ENCODE measurements at places on chromosomes 13 and 19. TPM values are rescaled to one million over a fixed set of nuclear protein-coding genes. Genes with fewer than 3 reads are reported as not detected.
A peak's percentile ranks its signal among the peaks of the same experiment; 100 is the strongest.

- no peak for DNase-seq
- no peak overlapping the region for H3K27ac ChIP-seq
- no peak overlapping the region for H3K4me3 ChIP-seq
- H3K27me3 ChIP-seq: no peaks in the 10 kb centered on the region
Measured at GRCh38 chr19:32201211-32201610, 144.2 kb upstream of the ZNF507 start.

GRCh38 chr13:33624740-33625139, 193.2 kb upstream of the RFC3 start:
- no peaks in the 10 kb centered on the region for H3K4me1 ChIP-seq
- no peak for DNase-seq
- no peaks in the 10 kb centered on the region for H3K27me3 ChIP-seq
- no peak overlapping the region for H3K27ac ChIP-seq
- no peaks in the 10 kb centered on the region for H3K36me3 ChIP-seq

DNA sequence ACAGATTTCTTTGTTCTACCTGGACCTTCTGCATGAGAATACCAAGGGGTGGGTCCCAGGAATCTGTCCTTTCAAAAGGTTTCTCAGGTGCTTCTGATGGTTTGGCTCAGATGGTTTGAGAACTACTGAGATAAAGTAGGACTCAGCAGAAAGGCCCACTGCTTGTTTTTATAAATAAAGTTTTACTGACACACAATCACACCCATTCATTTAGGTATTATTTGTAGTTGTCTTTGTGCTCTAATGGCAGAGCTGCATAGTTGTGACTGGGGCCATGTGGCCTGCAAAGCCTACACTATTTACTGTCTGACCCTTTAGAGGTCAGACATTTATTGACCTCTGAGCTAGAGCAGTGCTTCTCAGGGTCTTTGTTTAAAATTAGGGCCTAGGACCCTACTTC, 17.6 kb downstream of the EDDM13 start:
- no peaks in the 10 kb centered on the region for H3K4me1 ChIP-seq
- no peak for DNase-seq
- no peak overlapping the region for H3K4me3 ChIP-seq
- no peaks in the 10 kb centered on the region for H3K36me3 ChIP-seq
- H3K27ac ChIP-seq: no peak overlapping the region

Gene OR10H3
- total RNA-seq: not detected

GRCh38 chr13:89401264-89401675, 1730.1 kb downstream of the SLITRK5 start:
- H3K4me1 ChIP-seq: no peaks in the 10 kb centered on the region
- no peaks in the 10 kb centered on the region for H3K27me3 ChIP-seq
- H3K4me3 ChIP-seq: no peak overlapping the region
- no peak for DNase-seq
- H3K27ac ChIP-seq: no peak overlapping the region

GRCh38 chr19:49954933-49955332, 6.0 kb downstream of the SIGLEC11 start:
- H3K36me3 ChIP-seq: no peaks in the 10 kb centered on the region
- DNase-seq: no peak
- H3K27me3 ChIP-seq: no peaks in the 10 kb centered on the region
- H3K4me1 ChIP-seq: peaks cover 24% of the 10 kb centered on the region

DNA sequence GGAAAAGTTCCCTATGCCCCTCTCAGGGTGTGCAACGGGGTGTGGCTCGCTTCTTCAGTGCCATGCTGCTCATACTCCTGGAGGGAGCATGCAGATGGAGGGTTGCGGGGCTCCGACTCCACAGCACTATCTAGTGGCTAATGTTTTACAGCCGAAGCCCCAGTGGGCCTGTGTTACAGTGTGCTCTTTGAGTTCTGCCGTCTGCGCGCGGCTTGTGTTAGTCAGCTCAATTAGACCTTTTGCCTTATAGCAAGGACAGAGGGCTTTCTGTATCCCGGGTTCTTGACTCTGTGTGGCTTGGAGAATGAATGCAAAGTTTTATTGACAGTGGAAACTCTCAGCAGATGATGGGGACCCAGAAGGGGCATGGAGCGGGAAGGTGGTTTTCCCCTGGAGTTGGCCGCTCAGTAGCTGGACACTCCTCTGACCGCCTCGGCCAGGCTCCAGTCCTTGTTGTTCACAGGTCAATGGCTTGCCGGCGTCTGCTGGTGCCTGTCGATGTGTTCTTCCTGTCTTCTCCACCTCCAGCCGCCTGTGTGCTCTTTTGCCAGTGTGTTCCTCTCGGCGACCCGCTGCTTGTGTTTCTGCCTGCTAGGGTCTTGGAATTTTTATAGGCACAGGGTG, 383.4 kb downstream of the LMO7 start:
- H3K36me3 ChIP-seq: no peaks in the 10 kb centered on the region
- peaks cover 2% of the 10 kb centered on the region for H3K4me1 ChIP-seq
- DNase-seq: no peak
- no peak overlapping the region for H3K27ac ChIP-seq
- no peaks in the 10 kb centered on the region for H3K27me3 ChIP-seq
- H3K4me3 ChIP-seq: no peak overlapping the region

Gene IL11
- total RNA-seq: not detected

DNA sequence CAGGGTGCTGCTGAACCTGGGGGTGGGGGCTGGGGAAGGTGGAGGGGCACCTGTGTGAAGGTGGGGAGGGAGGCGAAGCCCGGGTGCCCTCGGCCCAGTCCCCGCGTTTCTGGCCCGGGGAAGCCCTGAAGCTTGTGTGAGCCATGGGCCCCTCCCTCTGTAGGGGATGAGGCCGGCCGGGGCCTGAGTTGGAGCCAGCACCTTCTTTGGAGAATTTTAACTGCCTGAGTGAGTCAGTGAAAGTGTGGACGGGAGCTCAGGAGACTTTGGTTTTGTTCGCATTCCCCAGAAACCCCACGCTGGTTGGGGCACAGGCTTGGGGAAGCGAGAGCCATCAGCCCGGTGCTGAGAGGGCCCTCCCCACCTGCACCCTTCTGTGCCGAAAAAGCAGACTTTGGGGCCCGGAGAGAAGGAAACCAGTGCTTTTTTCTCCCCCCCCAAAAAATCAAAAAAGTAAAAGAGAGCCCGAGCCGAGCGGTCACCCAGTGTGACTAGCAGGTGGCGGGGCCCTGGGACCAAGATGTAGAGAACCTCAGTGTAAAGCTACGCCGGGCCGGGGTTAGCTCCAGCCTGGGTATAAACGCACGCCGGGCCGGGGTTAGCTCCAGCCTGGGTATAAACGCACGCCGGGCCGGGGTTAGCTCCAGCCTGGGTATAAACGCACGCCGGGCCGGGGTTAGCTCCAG, 45.1 kb downstream of the TMEM255B start:
- H3K4me3 ChIP-seq: no peak overlapping the region
- no peaks in the 10 kb centered on the region for H3K27me3 ChIP-seq
- DNase-seq: no peak
- H3K36me3 ChIP-seq: no peaks in the 10 kb centered on the region
- no peak overlapping the region for H3K27ac ChIP-seq

Gene RFX2
- total RNA-seq: 107 TPM

Gene GAPDHS
- total RNA-seq: not detected

DNA sequence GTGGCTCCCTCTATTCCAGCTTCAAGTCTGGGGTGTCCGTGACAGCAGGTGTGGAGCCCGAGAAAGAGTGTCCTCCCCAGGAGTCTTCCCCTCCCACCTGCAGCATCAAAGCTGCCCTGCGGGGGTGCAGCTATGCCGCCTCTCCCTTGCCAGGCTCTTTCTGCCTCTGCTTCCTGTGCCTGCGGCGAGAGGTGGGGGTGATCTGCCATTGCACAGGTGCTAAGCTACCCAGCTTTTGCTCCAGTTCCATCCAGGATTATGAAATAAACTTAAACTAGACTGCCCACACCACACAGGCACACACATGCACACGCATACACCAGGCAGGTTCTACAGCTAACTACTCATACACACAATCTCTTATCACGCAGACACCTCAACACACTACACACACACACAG, 104.7 kb upstream of the CLDN10 start:
- H3K4me1 ChIP-seq: no peaks in the 10 kb centered on the region
- H3K4me3 ChIP-seq: no peak overlapping the region
- no peaks in the 10 kb centered on the region for H3K36me3 ChIP-seq
- DNase-seq: no peak
- no peak overlapping the region for H3K27ac ChIP-seq

DNA sequence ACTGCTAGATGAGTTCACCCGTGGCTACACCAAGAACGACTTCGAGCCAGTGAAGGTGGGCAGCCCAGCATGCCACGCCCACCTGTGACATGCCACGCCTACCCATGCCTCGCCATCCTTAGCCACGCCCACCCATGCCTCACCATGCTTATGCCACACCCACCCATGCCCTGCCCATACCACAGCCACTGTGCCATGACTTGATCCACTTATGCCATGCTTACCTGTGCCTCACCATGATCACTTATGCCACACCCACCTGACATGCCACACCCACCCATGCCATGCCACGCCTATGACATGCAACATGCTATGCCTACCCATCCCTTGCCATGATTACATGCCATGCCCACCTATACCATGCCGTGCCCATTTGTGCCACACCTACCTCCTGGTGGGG, 12.9 kb upstream of the USE1 start:
- H3K36me3 ChIP-seq: peaks cover 95% of the 10 kb centered on the region
- H3K27me3 ChIP-seq: no peaks in the 10 kb centered on the region
- DNase-seq: no peak
- no peak overlapping the region for H3K27ac ChIP-seq
- H3K4me3 ChIP-seq: no peak overlapping the region

DNA sequence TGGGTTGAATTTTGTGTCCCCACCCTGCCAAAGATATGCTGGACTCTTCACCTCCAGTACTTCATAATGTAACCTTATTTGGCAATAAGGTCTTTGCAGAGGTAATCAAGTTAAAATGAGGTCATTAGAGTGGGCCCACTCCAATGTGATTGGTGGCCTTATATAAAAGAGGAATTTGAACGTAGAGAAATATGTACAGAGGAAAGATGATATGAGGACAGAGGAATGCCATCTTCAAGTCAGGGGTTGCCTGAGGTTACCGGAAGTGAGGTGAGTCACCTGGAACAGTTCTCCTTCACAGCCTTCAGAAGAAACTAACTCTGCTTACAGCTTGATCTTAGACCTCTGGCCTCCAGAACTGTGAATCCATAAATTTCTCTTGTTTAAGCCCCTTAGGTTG, 69.9 kb downstream of the GPC5 start:
- H3K4me1 ChIP-seq: no peaks in the 10 kb centered on the region
- H3K27me3 ChIP-seq: no peaks in the 10 kb centered on the region
- no peaks in the 10 kb centered on the region for H3K36me3 ChIP-seq
- H3K27ac ChIP-seq: no peak overlapping the region
- H3K4me3 ChIP-seq: no peak overlapping the region

Gene UCHL3
- total RNA-seq: not detected

DNA sequence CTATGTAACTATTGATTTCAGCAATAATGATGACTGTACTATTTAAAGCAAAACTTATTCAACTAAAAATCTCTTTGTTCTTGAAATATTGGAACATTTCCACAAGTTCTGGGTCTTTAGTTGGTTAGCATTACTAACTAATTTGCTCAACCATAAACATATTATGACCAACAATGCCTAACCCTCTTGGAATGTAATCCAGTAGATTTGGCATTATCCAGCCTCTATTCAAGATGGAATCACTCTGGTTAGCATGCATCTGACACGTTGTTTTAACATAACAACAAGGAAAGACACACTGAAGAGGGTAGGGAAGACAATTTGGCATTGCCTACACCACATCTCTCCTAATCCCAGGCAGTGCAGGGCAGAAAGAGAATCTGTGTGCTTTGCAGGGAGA, 941.3 kb upstream of the PCDH20 start:
- H3K4me3 ChIP-seq: no peak overlapping the region
- H3K27me3 ChIP-seq: no peaks in the 10 kb centered on the region
- no peaks in the 10 kb centered on the region for H3K36me3 ChIP-seq
- no peaks in the 10 kb centered on the region for H3K4me1 ChIP-seq
- DNase-seq: no peak

Gene CEACAM6
- total RNA-seq: not detected

GRCh38 chr19:52936151-52936953, 13.1 kb upstream of the ZNF888 start:
- no peak overlapping the region for H3K27ac ChIP-seq
- H3K4me3 ChIP-seq: no peak overlapping the region
- H3K36me3 ChIP-seq: no peaks in the 10 kb centered on the region
- H3K27me3 ChIP-seq: no peaks in the 10 kb centered on the region

GRCh38 chr13:70732611-70733010, 624.4 kb upstream of the KLHL1 start:
- H3K27ac ChIP-seq: no peak overlapping the region
- no peaks in the 10 kb centered on the region for H3K27me3 ChIP-seq
- DNase-seq: no peak
- no peaks in the 10 kb centered on the region for H3K36me3 ChIP-seq
- no peaks in the 10 kb centered on the region for H3K4me1 ChIP-seq

DNA sequence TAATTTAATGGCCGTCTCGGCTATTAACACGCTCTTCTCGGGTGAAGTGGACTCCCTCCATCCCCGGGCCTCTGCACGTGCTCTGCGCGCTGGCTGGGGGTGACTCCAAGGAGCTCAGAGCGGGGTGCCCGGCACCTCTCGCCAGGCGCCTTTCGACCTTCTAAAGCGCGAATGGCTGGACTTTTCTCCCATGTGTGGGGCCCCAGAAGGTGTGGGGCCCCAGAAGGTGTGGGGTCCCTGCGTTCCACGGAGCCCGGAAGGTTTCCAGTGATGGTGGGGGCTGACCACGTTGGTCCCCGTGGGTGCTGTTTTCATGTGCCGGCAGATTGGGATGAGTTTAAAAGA, 3.3 kb upstream of the ALOX5AP start:
- no peak overlapping the region for H3K27ac ChIP-seq
- H3K4me3 ChIP-seq: no peak overlapping the region
- no peak for DNase-seq
- no peaks in the 10 kb centered on the region for H3K27me3 ChIP-seq
- no peaks in the 10 kb centered on the region for H3K36me3 ChIP-seq

Gene KCNN4
- 2.3 TPM for total RNA-seq

DNA sequence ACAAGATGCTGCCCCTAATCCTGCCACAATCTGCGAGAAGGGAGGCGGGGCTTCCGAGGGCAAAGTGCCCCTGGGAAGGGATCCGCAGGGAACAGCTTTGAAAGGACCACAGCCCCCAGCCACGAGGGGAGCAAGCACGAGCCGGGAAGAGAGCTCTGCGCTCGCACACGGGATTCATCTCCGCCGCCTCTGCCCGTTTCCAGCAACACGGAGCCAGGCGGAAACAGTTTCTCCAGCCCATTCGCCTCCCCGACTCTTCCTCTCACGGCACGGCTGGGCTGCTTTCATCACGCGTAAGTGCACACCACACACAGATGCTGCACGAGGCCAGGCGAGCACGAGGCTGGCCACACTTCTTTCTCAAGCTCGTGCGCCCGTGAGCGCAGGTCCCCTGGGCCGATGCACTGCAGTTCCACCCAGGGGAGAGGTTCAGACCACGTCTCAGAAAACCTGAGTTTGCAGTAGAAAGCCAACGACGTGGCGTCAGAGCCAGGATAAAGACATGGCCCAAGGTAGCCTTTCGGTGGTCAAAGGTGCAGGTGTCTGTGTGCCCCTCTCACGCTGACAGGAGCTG, 33.6 kb downstream of the NAXD start:
- H3K4me3 ChIP-seq: no peak overlapping the region
- peaks cover 4% of the 10 kb centered on the region for H3K4me1 ChIP-seq
- DNase-seq: peak; percentile 56
- H3K27ac ChIP-seq: no peak overlapping the region
- peaks cover 22% of the 10 kb centered on the region for H3K36me3 ChIP-seq

Gene C13orf42
- total RNA-seq: not detected
